ENCODE measurements at places on chromosomes 13 and 19.

- DNase-seq, result no peak
Measured at GRCh38 chr13:22789027-22789593, 391.7 kb upstream of the SGCG start.

GRCh38 chr19:4759388-4760284, 31.9 kb upstream of the FEM1A start:
- peak; percentile 92 for DNase-seq

GRCh38 chr13:77291774-77292173, 35.1 kb downstream of the MYCBP2 start:
- no peak for DNase-seq

DNA sequence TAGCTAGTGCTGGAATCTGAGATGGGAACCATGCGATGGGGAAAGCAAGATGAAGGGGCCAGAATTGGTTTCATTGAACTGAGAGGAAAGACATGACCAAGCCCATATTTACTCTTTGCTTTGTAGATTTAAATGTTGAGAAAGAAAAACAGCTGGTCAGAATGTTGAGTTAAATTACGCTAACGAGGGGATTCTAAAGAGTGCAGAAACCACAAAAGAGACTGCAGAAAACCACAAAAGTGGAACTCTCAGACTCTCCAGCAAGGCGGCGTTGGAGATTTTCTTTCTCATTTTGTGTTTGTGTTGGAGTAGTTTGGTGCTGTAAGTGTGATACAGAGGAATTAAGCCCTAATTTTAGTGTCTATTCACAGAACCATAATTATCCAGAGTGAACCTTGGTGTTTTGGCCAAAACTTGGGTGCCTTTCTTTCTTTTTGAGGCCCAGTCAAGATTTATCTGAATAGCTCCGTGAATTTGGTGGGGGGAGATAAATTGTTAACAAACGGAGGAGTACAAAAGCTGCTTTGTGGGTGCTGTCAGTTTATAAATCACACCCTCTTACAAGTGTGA, 26.3 kb downstream of the SAE1 start:
- no peak for DNase-seq
